ENCODE measurements at places on chromosomes 7 and 10. TPM values are rescaled to one million over a fixed set of nuclear protein-coding genes. Genes with fewer than 3 reads are reported as not detected.

Gene CTAGE8
- 4.2 TPM for total RNA-seq

Gene PDZD7
- total RNA-seq, result 1.6 TPM

Gene CDH23
- total RNA-seq, result 9.4 TPM

Gene PRF1
- total RNA-seq, result 29.5 TPM

- no peaks in the 10 kb centered on the region for H3K27me3 ChIP-seq
- DNase-seq, result peak; percentile 76
- peak overlapping the region; percentile 91 for H3K27ac ChIP-seq
- peaks cover 42% of the 10 kb centered on the region for H3K4me1 ChIP-seq
- no peaks in the 10 kb centered on the region for H3K36me3 ChIP-seq
- H3K4me3 ChIP-seq, result peak overlapping the region; percentile 25
These were observed 82.9 kb upstream of the PDGFA start for GRCh38 chr7:602341-603141.

- peaks cover 4% of the 10 kb centered on the region for H3K27me3 ChIP-seq
- H3K36me3 ChIP-seq, result no peaks in the 10 kb centered on the region
- H3K4me3 ChIP-seq, result no peak overlapping the region
- H3K27ac ChIP-seq, result no peak overlapping the region
- no peaks in the 10 kb centered on the region for H3K4me1 ChIP-seq
These were observed 4.3 kb upstream of the UCMA start for GRCh38 chr10:13238271-13239077.

DNA sequence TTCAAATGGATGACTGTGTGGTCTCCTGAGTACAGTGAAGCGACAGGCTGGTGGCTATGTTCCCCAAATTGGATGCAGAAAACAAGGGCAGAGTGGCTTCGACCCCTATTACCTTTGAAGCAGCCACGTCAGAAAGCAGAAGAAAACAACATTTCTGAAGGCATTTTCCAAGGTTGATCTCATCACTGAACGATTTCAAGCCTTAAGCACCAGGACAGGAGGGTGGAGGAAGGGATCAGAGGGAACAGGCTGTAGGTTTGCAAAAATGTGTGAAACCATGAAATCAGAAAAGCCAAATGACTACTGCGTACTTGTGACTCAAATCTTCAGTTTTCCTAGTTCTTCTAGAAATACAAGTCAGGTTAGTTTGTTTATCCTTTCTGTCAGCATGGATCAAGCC is 181.0 kb upstream of the TMEM106B start:
- H3K27ac ChIP-seq, result no peak overlapping the region
- H3K4me3 ChIP-seq, result no peak overlapping the region
- DNase-seq, result no peak
- H3K36me3 ChIP-seq, result no peaks in the 10 kb centered on the region

GRCh38 chr10:117087521-117087920 is 50.5 kb downstream of the VAX1 start:
- no peak overlapping the region for H3K4me3 ChIP-seq
- H3K27ac ChIP-seq, result no peak overlapping the region
- no peak for DNase-seq
- H3K27me3 ChIP-seq, result no peaks in the 10 kb centered on the region
- no peaks in the 10 kb centered on the region for H3K36me3 ChIP-seq

DNA sequence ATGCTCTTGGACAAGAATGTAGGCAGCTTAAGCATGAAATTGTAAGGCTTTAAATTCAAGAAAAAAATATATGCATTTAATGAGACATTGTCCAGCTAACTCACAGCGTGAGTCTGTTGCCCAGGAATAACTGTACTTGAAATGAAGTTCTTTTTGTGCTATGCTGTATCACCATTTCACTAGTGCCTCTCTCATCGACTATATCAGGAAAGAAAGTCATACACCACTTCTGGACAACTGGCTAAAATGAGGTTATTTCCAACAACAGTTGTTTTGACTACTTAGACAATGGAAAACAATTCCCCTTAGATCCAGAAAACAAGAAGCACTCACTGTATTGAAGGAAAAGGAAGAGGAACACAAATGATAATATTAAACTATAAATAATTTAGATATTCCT is 251.8 kb downstream of the CRPPA start:
- H3K4me3 ChIP-seq, result no peak overlapping the region
- no peaks in the 10 kb centered on the region for H3K27me3 ChIP-seq
- no peaks in the 10 kb centered on the region for H3K36me3 ChIP-seq
- no peak for DNase-seq
- no peak overlapping the region for H3K27ac ChIP-seq

GRCh38 chr10:114545071-114545470 is 113.0 kb downstream of the ABLIM1 start:
- H3K4me3 ChIP-seq, result no peak overlapping the region
- H3K36me3 ChIP-seq, result peaks cover 20% of the 10 kb centered on the region
- no peaks in the 10 kb centered on the region for H3K27me3 ChIP-seq
- peaks cover 25% of the 10 kb centered on the region for H3K4me1 ChIP-seq

DNA sequence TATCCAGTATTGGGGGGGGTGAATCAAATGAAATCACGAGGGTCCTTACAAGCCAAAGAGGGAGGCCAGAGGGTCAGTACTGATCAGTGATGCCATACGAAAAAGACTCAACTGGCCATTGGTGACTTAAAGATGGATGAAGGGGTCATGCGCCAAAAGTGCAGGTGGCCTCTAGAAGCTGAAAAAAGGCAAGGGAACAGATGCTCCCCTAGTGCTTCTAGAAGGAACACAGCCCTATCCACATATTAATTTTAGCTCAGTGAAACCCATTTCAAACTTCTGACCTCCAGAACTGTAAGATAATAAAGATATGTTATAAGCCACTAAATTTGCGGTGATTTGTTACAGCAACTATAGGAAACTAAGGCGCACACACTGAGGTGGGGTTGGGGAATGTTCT is 62.5 kb downstream of the ABI1 start:
- DNase-seq, result no peak
- H3K4me1 ChIP-seq, result peaks cover 21% of the 10 kb centered on the region
- H3K4me3 ChIP-seq, result no peak overlapping the region
- no peak overlapping the region for H3K27ac ChIP-seq
- H3K36me3 ChIP-seq, result no peaks in the 10 kb centered on the region
- H3K27me3 ChIP-seq, result no peaks in the 10 kb centered on the region

GRCh38 chr7:143429770-143430698 is 13.2 kb upstream of the TAS2R60 start:
- no peaks in the 10 kb centered on the region for H3K36me3 ChIP-seq
- no peak overlapping the region for H3K27ac ChIP-seq
- no peaks in the 10 kb centered on the region for H3K27me3 ChIP-seq
- no peaks in the 10 kb centered on the region for H3K4me1 ChIP-seq
- no peak overlapping the region for H3K4me3 ChIP-seq

DNA sequence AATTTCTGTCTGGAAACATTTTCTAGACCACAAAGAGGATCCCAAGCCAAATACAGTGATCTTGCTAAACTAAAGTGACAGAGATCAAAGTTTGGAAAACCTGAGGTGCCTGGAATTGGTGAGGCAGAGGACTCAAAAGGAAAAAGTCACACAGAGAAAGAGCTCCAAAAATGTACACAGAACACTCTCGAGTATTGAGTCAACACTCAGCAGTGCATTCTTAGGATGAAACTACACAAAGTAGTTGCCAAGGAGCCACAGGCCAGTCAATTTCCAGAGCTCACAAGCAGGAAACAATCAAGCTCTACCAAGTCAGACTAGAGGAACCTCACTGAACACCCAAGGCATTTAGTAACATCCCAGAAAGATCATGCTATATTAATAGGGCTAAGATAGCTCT is 61.3 kb downstream of the MICU1 start:
- H3K27ac ChIP-seq, result peak overlapping the region; percentile 58
- no peak for DNase-seq
- peaks cover 53% of the 10 kb centered on the region for H3K36me3 ChIP-seq
- no peaks in the 10 kb centered on the region for H3K27me3 ChIP-seq

DNA sequence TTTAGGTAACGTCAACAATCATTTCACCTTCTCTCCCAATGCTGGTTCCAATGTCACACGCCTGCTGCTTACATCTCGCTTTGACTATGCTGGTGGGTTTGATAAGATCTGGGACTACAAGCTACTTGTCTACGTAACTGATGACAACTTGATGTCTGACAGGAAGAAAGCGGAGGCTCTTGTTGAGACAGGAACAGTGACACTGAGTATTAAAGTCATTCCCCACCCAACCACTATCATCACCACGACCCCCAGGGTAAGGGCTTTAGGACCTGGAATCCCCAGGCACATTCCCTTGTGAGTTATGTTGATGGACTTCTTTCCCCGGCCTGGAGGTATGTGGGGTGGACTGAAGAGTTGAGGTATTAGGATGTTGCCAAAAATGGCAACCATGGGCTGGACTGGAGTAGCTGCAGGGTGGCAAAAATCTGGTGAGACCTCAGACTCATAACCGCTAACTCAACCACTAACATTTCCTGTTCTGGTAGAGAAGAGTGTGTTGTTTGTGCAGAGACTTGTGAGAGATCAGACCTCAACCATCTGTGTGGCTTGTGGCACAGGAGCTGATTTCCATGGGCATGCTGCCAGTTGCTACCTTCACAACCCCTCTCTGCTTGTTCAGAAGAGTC is 59.2 kb downstream of the CDHR3 start:
- H3K27me3 ChIP-seq, result no peaks in the 10 kb centered on the region
- H3K27ac ChIP-seq, result no peak overlapping the region
- no peak for DNase-seq
- no peaks in the 10 kb centered on the region for H3K4me1 ChIP-seq
- no peak overlapping the region for H3K4me3 ChIP-seq

DNA sequence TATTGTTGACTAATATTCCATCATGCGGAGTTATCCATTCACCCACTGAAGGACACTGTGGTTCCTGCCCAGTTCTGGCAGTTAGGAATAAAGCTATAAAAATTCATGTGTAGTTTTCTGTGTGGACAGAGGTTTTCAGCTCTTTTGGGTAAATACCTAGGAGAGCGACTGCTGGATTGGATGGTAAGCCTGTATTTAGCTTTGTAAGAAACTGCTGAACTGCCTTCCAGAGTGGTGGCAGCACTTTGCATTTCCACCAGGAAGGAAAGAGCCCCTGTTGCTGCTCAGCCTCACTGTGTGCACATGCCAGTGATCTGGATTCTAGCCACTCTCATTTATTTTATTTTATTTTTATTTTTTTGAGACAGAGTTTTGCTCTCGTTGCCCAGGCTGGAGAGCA is 14.2 kb downstream of the ZNF775 start:
- DNase-seq, result no peak
- peaks cover 13% of the 10 kb centered on the region for H3K36me3 ChIP-seq
- peaks cover 4% of the 10 kb centered on the region for H3K4me1 ChIP-seq
- H3K27ac ChIP-seq, result no peak overlapping the region
- H3K27me3 ChIP-seq, result no peaks in the 10 kb centered on the region
